ENCODE measurements at places on chromosomes 13 and 19.
A peak's percentile ranks its signal among the peaks of the same experiment; 100 is the strongest.

- peak; percentile 32 for DNase-seq
Measured at GRCh38 chr13:35824395-35824794, 306.8 kb downstream of the DCLK1 start.

DNA sequence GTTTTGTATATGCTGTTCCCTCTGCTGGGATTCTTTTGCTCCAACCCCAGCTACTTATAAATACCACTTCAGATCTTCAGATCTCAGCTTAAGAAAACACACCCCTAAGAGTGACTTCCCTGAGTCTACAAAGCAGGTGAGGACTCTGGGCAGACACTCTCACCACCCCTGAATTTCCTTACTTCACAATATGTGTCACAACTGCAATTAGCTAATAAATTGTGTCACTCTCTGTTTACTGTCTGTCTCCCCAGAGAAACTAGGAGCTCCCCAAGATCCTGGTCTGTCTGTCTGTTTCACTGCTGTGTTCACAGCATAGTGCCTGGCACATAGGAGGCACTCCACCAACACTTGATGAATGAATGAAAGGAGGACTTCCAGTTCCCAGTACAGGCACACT lies 14.4 kb downstream of the CEBPA start:
- no peak for DNase-seq

GRCh38 chr19:40147338-40147692 lies 43.9 kb upstream of the MAP3K10 start:
- no peak for DNase-seq

DNA sequence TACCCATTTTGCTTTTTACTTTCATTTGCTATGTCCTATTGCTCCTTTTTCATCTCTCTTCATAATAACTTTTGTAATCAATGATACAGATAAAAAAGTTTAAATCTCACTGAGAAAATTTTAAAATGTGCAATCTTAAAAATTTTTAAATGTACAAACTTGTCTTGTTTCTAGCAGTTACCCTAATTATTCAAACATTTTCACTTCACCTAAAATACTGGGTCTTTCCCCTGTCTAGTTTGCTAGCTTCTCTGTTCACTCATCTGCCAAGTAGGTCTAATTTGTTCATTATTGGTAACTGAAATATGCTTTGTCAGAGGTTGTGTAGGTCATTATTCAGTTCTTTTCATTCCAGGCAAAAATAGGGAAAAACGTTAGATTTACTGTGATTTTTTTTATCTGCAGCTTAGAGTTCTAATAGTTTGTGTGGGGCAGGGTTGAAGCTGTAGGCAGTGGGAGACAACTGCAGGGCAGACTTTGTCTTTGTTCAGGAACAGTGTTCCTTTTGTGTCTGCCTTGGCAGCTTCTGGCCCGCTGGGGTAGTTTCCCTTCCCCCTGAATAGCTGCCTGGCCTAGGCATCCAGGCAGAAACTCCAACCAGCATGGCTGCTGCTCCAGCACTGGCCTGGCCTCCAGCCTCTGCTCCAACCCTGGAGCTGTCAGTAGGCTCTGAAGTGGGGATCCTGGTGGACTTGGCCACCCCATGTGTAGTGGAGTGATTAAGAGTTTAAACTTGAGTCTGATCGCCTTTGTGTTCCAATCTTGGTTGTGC lies 48.5 kb downstream of the WDFY2 start:
- peak; percentile 84 for DNase-seq

GRCh38 chr19:1434040-1434366 lies 4.2 kb upstream of the RPS15 start:
- DNase-seq = no peak

- DNase-seq = no peak
Measured at GRCh38 chr19:56076498-56076897, 44.6 kb downstream of the ZNF787 start.

DNA sequence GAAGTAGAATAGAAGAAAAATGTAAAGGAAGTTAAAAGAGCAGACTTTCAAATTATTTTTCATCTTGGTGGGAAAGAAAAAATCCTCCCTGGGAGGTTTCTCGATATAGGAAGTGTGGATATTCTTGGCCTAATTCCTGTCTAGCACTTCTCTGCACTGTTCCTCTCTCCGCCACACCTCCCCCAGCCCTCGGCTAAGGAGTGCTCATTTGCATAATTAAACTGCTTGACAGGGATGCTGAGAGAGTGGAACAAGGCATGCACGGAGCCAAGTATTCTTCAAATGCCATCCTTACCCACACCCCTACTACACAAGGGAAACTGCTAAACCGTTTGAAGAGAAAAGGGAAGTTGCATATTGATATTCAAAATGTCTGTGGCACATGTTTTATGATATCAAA lies 511.0 kb upstream of the HTR2A start:
- peak; percentile 13 for DNase-seq

DNA sequence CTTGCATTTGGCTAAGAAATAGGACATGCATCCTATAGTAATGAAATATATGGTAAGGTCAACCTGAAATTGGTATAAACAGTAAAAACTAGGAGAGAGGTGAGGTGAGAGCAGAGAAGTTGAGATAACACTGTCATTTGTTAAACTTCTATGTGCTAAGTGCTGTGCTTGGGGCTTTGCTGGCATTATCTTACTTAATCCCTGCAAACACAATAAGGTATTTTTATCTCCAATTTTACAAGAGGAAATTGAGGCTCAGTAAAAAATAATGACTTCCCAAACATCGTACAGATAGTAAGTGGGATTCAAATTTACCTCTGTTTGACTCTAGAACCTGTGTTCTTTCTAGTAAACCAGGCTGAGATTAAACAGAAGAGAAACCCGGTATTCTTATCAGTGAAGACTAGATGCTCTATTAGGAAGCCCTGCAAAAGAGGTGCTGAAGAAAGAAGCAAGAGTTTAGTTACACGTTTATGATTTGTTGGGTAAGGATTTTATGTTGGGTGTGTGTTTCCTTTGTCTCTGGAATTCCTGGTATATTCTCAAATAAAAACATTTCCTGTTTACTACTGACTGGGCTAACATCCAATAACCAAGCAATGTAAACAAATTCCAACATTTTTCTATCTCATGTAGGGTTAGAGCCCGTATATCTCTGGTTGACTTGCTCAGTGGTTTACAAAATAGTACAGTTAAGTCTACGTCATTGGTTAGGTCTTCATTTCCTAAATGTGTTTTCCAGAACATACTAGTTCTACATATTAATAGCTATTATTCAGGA lies 137.3 kb upstream of the FNDC3A start:
- no peak for DNase-seq

- no peak for DNase-seq
Measured at GRCh38 chr13:72221276-72221962, 354.4 kb upstream of the DACH1 start.

DNA sequence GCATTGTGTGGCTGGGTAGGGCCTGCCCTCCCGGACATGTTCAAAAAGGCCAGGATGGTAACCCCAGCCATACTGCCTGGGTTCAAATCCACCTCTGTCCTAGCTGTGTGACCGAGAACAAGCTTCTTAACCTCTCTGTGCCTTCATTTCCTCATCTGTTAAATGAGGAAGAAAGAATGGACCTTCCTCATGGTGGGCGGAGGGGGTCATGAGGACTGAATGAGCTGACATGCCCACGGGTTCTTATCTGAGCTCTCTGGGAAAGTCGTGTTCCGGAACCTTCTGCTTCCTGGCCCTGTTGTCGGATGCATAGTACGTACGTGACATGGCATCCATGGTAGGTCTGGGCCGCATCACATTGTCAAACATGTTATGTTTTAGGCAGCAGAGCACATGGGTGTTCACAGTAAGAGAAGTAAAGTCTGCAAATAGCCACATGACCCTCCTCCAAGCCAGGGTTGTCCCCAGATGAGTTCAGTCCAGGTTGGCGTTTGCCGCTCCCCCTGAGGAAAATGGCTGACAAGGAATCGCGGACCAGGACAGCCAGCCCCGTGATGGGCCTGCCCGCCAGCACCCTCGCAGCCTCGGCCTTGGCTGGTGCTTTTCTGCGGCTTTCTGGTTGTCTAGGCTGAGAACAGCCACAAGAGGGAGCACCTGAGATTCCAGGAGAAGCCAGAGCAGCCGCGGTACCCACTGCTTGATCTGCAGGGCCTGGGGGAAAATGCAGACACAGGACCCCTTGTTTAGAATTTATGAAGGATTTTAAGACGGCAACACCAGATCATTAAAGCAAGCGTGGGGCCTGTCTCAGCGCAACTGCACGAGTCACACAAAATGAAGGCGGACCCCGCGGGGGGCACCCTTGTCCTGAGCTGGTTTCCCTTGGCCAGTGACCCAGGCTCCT lies 2.4 kb upstream of the NTN5 start:
- DNase-seq = peak; percentile 89

DNA sequence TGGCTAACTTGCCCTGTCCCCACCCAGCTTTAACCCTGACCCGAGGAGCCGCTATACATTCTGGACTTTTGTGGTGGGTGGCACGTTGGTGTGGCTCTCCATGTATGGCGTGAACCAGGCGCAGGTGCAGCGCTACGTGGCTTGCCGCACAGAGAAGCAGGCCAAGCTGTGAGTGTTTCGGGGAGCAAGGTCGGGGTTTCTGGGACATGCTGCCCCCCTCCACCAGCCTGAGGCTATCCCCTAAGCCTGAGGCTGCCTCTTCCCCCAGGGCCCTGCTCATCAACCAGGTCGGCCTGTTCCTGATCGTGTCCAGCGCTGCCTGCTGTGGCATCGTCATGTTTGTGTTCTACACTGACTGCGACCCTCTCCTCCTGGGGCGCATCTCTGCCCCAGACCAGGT lies 6.0 kb downstream of the SLC5A5 start:
- no peak for DNase-seq

DNA sequence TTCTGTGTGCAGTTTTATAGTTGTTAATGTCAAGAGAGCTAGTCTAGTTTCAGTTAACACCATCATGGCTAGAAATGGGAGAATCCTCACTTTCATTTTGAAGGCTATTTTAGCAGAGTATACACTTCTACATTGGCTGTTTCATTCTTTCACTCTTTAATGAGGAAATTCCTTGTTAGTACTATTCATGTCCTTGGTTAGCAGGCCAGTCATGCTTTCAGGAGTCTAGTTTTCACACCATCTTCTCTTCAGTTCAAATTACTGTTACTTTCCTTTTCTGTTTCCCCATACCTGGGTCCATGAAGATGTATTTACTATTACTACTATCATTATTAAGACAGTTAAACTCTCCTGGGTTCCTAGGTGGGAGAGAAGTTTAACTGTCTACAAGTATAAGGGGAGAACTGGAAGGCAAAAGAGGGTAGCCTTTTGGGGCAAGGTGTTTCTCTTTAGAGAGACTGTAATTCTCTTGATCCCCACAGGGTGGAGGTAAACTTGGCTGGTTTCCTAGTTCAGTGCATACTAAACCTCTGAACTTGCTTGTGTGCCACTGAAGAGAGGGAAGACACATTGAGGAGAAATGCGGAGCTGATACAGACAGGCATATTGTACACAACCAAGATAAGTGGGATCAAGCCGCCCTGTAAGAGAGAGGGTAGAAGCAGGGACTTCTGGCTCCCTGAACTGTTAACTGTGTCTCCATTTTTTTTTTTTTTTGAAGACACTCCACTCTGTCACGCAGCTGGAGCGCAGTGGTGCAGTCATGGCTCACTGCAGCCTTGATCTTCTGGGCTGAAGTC lies 41.3 kb upstream of the IGFL4 start:
- DNase-seq = no peak

DNA sequence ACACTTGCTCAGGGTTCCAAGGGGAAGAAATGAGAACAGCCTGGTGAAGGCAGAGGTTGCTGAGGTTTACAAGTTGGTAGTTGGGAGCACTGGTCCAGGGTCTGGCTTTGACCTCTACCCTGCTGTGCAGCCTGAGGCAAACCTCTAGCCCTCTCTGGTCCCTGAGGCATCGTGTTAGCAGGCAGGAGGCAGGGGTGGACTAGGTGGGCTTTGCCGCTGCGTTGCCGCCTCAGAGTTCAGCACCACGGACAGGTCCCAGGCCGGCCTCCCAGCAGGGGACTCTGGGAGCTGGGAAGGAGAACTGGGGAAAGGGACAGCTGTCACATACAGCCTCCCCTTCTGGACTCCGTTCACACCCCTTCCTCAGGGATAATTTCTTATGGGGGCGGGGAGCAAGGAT lies 3.1 kb downstream of the NCAN start:
- DNase-seq = no peak

GRCh38 chr19:39607561-39607960 lies 5.2 kb downstream of the LGALS13 start:
- DNase-seq = no peak

- peak; percentile 76 for DNase-seq
Measured at GRCh38 chr19:2722541-2723344, 1.6 kb upstream of the DIRAS1 start.

GRCh38 chr19:4379383-4380253 lies 20.7 kb downstream of the SH3GL1 start:
- DNase-seq = no peak

- no peak for DNase-seq
Measured at GRCh38 chr13:46605825-46606554, 53.0 kb downstream of the LRCH1 start.

DNA sequence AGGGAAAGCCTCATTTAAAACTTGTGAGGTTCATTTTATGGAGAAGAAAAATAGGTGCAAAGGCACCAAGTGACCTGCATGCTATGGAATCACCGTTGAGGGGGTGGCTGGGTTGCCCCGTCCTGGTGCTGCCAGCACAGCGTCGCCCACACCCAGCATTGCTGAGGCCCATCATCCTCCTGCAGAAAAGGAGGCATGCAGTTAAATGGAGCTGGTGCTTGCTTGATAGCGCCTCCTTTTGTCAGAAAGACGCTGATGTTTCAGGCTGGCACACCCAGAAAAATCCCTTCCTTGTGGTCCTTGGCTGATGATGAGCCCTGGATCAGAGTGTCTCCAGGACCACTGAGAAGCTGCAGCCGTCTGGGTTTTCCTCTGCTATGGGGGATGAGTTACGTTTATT lies 36.9 kb downstream of the DHRS12 start:
- DNase-seq = no peak

DNA sequence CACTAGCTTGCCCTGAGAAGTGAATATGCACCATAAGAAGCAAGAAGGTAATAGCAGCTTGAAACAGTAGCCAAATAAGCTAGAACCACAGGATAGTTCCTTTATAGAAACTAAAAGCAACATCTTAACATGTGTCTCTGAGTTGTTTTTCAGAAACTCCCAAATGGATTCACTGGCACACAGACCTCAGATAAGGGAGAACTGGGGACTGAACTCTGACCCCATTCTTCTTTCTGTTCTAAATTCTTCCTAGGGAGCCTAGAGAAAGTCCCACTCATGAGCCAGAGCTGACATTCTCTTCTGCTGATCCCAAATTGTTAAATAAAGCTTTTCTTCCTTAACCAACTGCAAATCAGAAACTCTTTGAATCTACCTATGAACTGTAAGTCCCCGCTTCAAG lies 146.1 kb downstream of the PCDH9 start:
- DNase-seq = no peak

DNA sequence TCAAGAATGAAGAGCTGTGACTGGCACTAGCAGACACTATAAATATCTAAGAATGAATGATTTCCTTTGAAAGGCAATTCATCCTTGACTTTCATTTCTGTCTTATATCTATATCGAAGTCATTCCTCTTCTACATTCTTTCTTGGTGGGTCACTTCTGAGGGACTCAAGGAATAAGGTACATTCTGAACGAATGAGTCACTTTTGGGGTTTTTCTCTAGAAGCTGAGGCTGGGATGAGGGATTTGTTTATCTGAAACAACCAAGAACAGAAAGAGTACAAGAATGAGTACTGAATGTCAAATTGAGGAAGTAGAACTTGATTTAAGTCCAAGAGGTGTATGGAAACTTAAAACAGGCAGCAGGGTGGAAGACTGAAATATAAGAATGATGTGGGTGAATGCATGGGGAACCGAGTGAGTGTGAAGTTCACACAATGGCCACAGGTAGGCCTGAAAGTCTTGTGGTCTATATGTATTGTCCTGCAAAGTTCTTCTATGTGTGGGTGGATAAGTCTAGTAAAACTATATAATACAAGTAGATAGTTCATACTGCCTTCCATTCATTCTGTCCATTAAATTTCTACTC lies 343.9 kb downstream of the OXGR1 start:
- no peak for DNase-seq

- DNase-seq = peak; percentile 76
Measured at GRCh38 chr19:55116232-55116858, 1.1 kb downstream of the PPP1R12C start.

Data from dorsolateral prefrontal cortex (tissue), 122 donors.